ENCODE measurements at places on chromosomes 16 and 17. TPM values are rescaled to one million over a fixed set of nuclear protein-coding genes. Genes with fewer than 3 reads are reported as not detected.

DNA sequence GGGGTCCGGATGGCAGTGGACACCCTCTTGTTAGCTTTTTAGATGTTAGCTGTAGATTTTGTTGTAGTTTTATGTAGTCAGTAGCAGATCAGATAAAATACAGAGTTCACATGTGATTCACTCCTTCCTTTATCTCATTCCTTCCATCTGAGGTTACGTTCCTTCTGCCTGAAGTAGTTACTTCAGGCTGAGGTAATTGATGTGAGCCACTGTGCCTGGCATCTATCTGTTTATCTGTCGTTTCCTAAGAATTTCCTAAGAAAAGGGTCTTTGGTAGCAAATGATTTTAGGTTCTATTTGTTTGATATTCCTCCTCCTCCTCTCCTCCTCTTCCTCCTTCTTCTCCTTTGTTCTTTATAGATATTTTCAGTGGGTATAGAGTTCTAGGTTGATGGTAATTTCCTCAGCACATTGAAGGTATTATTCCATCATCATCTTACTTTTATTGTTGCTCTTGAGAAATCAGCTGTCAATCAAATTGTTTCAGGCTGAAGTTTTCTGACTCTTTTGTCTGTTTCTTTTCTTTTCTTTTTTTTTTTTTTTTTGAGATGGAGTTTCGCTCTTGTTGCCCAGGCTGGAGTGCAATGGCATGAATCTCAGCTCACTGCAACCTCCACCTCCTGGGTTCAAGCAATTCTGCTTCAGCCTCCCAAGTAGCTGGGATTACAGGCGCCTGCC lies 29.6 kb upstream of the FBXO47 start:
- H3K36me3 ChIP-seq, result peaks cover 10% of the 10 kb centered on the region
- H3K27me3 ChIP-seq, result no peaks in the 10 kb centered on the region
- H3K4me3 ChIP-seq, result no peak overlapping the region
- DNase-seq, result no peak
- no peak overlapping the region for H3K27ac ChIP-seq
- peaks cover 21% of the 10 kb centered on the region for H3K4me1 ChIP-seq

GRCh38 chr17:73072219-73072962 lies 20.1 kb downstream of the SLC39A11 start:
- no peak overlapping the region for H3K4me3 ChIP-seq
- peaks cover 7% of the 10 kb centered on the region for H3K36me3 ChIP-seq
- no peak for DNase-seq
- H3K27me3 ChIP-seq, result no peaks in the 10 kb centered on the region
- H3K4me1 ChIP-seq, result peaks cover 8% of the 10 kb centered on the region
- no peak overlapping the region for H3K27ac ChIP-seq

GRCh38 chr16:58271589-58271988 lies 23.2 kb downstream of the PRSS54 start:
- no peaks in the 10 kb centered on the region for H3K4me1 ChIP-seq
- no peak overlapping the region for H3K4me3 ChIP-seq
- H3K27ac ChIP-seq, result no peak overlapping the region

DNA sequence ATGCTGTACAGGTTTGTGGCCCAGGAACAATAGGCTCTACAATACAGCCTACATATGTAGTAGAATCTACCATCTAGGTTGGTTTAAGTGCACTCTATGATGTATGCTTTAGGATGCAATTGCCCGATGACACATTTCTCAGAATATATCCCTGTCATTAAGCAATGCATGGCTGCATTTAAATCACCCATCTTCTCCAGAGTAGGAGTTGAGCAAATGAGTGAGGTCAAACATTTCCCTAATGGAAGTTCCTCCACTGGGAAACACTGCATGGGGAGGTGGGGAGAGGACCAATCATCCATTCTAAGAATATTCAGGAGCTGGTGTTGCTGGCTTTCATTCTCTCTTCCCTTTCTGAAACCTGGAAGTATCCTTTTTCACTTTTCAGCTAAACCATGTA lies 2.0 kb upstream of the PCTP start:
- peaks cover 7% of the 10 kb centered on the region for H3K36me3 ChIP-seq
- H3K4me3 ChIP-seq, result no peak overlapping the region
- no peaks in the 10 kb centered on the region for H3K27me3 ChIP-seq
- H3K4me1 ChIP-seq, result peaks cover 28% of the 10 kb centered on the region

Gene CIITA
- total RNA-seq, result 9.4 TPM

Gene SKAP1
- total RNA-seq, result 0.27 TPM

GRCh38 chr16:21222495-21223337 lies 10.8 kb upstream of the ANKS4B start:
- H3K4me3 ChIP-seq, result no peak overlapping the region
- H3K4me1 ChIP-seq, result no peaks in the 10 kb centered on the region
- no peaks in the 10 kb centered on the region for H3K36me3 ChIP-seq

Gene GPRC5B
- 82.3 TPM for total RNA-seq

GRCh38 chr17:80751070-80751945 lies 206.7 kb downstream of the RPTOR start:
- no peak overlapping the region for H3K27ac ChIP-seq
- no peaks in the 10 kb centered on the region for H3K27me3 ChIP-seq
- peaks cover 21% of the 10 kb centered on the region for H3K36me3 ChIP-seq

Gene TEKT5
- total RNA-seq, result not detected

Gene RAP1GAP2
- 63.8 TPM for total RNA-seq

Gene GDPD3
- total RNA-seq, result 2.3 TPM

DNA sequence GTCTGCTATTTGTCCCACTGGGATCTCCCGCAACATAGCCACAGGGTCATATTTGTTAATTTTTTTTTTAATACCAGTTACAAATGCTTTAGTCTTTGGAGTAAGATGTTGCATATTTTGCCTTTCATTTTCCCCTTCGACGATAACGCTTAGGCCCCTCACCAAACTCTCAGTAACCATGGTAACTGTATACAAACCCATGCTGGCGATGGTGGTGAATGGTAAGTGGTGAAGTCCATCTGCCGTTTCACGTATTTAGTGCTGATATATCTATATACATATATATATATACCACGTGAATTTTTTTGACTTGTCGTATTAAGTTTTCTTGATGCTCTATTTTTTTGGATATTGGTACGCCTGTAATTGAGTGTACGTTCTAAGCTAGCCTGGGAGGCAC lies 263.7 kb downstream of the RBFOX1 start:
- H3K36me3 ChIP-seq, result no peaks in the 10 kb centered on the region
- no peaks in the 10 kb centered on the region for H3K27me3 ChIP-seq

- H3K27me3 ChIP-seq, result no peaks in the 10 kb centered on the region
- no peaks in the 10 kb centered on the region for H3K36me3 ChIP-seq
- H3K4me1 ChIP-seq, result no peaks in the 10 kb centered on the region
These were observed 96.8 kb upstream of the CA10 start for GRCh38 chr17:52255347-52255746.

Gene IST1
- total RNA-seq, result 109 TPM

- H3K27ac ChIP-seq, result no peak overlapping the region
- H3K27me3 ChIP-seq, result peaks cover 85% of the 10 kb centered on the region
- DNase-seq, result peak; percentile 71
- peak overlapping the region; percentile 43 for H3K4me3 ChIP-seq
- H3K4me1 ChIP-seq, result peaks cover 17% of the 10 kb centered on the region
These were observed 11.2 kb downstream of the ENPP7 start for GRCh38 chr17:79741751-79742588.

GRCh38 chr17:44493339-44493738 lies 9.9 kb downstream of the GPATCH8 start:
- no peak overlapping the region for H3K27ac ChIP-seq
- no peak overlapping the region for H3K4me3 ChIP-seq
- no peak for DNase-seq
- no peaks in the 10 kb centered on the region for H3K36me3 ChIP-seq
- H3K4me1 ChIP-seq, result peaks cover 35% of the 10 kb centered on the region
- no peaks in the 10 kb centered on the region for H3K27me3 ChIP-seq

- H3K27ac ChIP-seq, result no peak overlapping the region
- H3K27me3 ChIP-seq, result no peaks in the 10 kb centered on the region
- no peak overlapping the region for H3K4me3 ChIP-seq
- no peaks in the 10 kb centered on the region for H3K4me1 ChIP-seq
- peaks cover 11% of the 10 kb centered on the region for H3K36me3 ChIP-seq
These were observed 271.4 kb downstream of the IRX3 start for GRCh38 chr16:54015147-54015546.

DNA sequence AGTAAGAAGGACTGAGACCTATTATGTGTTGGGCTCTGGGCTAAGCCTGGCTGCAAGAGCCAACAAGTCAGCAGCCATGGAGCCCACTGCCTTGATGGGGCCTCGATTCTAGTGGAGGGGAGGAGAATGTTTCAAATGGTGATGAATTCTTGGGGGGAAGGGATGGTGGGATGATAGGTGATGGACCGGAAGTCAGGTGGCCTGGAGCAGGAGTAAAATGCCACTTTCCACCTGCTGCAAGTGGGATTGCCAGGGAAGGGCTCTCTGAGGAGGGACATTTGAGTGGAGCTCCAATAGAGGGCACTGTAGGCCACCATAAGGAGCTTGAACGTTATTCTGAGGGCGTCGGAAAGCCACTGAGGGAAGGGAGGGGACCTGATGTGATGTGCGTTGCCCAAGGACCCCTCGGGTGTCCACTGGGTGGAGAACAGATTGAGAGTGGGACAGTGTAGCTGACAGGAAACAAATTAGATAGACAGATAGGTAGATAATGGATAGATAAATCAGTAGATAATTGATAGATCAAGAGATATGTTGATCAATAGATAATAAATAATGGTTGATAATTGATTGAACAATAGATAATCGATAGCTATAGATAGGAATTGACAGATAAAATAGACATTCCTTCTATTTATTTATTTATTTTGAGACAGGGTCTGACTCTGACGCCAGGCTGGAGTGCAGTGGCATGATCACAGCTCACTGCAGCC lies 18.2 kb upstream of the NXPH3 start:
- no peaks in the 10 kb centered on the region for H3K36me3 ChIP-seq
- DNase-seq, result no peak
- H3K4me1 ChIP-seq, result peaks cover 9% of the 10 kb centered on the region
- no peak overlapping the region for H3K27ac ChIP-seq

Gene PLSCR3
- total RNA-seq, result 20.1 TPM

GRCh38 chr16:86048221-86048620 lies 149.3 kb downstream of the IRF8 start:
- DNase-seq, result no peak
- H3K4me1 ChIP-seq, result no peaks in the 10 kb centered on the region
- H3K4me3 ChIP-seq, result no peak overlapping the region
- peaks cover 95% of the 10 kb centered on the region for H3K27me3 ChIP-seq
- no peaks in the 10 kb centered on the region for H3K36me3 ChIP-seq

GRCh38 chr17:811051-811784 lies 29.1 kb downstream of the MRM3 start:
- no peak overlapping the region for H3K27ac ChIP-seq
- H3K4me1 ChIP-seq, result no peaks in the 10 kb centered on the region
- H3K4me3 ChIP-seq, result no peak overlapping the region
- H3K36me3 ChIP-seq, result peaks cover 25% of the 10 kb centered on the region
- DNase-seq, result no peak

GRCh38 chr16:78791926-78792325 lies 692.5 kb downstream of the WWOX start:
- H3K27ac ChIP-seq, result no peak overlapping the region
- no peak overlapping the region for H3K4me3 ChIP-seq
- DNase-seq, result no peak
- H3K4me1 ChIP-seq, result no peaks in the 10 kb centered on the region

GRCh38 chr17:60496041-60496440 lies 30.0 kb downstream of the APPBP2 start:
- no peak for DNase-seq
- H3K4me1 ChIP-seq, result no peaks in the 10 kb centered on the region
- no peak overlapping the region for H3K4me3 ChIP-seq
- H3K27me3 ChIP-seq, result no peaks in the 10 kb centered on the region

DNA sequence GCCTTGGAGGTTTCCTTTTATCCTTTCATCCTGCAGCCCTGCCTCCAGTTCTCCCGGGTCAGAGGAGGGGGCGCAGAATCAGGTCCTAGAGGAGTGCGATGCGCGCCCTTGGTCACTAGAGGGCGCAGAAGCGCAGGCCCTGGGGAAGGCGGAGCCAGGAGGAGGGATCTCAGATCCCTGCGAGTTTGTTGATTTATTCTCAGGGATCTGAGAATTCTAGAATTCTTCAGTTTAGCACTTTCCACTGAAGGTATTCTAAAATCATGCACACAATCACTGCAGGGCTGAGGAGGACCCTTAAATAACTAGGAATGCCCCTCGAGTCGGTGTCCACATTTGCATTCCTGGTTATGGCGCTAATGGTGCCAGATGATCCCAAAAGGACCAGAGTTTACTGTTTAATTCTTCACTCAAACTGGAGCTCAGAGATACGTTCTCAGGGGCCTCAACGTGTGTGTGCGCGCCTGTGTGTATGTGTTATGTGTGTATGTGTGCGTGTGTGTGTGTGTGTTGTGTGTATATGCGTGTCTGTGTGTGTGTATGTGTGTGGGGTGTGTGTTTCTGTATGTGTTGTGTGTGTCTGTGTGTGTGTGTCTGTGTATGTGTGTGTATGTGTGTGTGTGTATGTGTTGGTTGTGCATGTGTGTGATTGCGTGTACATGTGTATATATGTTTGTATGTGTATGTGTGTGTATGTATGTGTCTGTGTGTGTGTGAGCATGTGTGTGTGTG lies 6.9 kb upstream of the ELAC2 start:
- peak; percentile 50 for DNase-seq
- H3K4me3 ChIP-seq, result peak overlapping the region; percentile 53
- H3K36me3 ChIP-seq, result no peaks in the 10 kb centered on the region
- no peak overlapping the region for H3K27ac ChIP-seq
- peaks cover 7% of the 10 kb centered on the region for H3K4me1 ChIP-seq
- peaks cover 15% of the 10 kb centered on the region for H3K27me3 ChIP-seq

Gene CCL1
- total RNA-seq, result not detected

- no peaks in the 10 kb centered on the region for H3K4me1 ChIP-seq
- no peak overlapping the region for H3K4me3 ChIP-seq
- no peaks in the 10 kb centered on the region for H3K36me3 ChIP-seq
- no peaks in the 10 kb centered on the region for H3K27me3 ChIP-seq
- no peak for DNase-seq
- H3K27ac ChIP-seq, result no peak overlapping the region
These were observed 1416.8 kb upstream of the GOT2 start for GRCh38 chr16:60150907-60151306.

DNA sequence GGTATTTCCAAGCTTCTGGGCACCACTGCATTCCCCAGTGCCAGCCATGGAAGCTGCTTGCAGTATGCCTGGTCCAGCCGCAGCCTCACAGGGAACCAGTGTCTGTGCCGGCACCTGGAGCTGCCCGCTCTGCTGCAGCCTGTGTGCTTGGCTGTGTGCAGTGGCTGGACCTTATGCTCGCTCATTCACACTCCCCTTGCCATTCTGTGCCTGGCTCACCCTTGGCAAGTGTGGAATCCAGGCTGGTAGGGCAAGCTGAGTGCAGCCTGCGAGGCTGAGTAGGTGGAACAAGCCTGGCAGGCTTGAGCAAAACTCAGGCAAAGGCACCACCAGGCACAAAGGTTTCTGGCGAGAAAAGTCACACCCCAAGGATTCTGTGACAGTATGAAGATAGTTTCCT lies 144.0 kb downstream of the MYO1D start:
- H3K4me3 ChIP-seq, result no peak overlapping the region
- H3K36me3 ChIP-seq, result peaks cover 10% of the 10 kb centered on the region
- no peak overlapping the region for H3K27ac ChIP-seq
- no peaks in the 10 kb centered on the region for H3K27me3 ChIP-seq
- DNase-seq, result no peak

Gene P2RX5
- 18.3 TPM for total RNA-seq

Gene MT1A
- 1.2 TPM for total RNA-seq

Gene DDX28
- 8.9 TPM for total RNA-seq

GRCh38 chr16:88468275-88469129 lies 15.4 kb downstream of the ZFPM1 start:
- no peaks in the 10 kb centered on the region for H3K36me3 ChIP-seq
- peaks cover 7% of the 10 kb centered on the region for H3K4me1 ChIP-seq
- no peak for DNase-seq

Gene EPX
- not detected for total RNA-seq

- no peak overlapping the region for H3K4me3 ChIP-seq
- no peaks in the 10 kb centered on the region for H3K27me3 ChIP-seq
- no peak for DNase-seq
- peaks cover 96% of the 10 kb centered on the region for H3K36me3 ChIP-seq
- peaks cover 8% of the 10 kb centered on the region for H3K4me1 ChIP-seq
These were observed 37.9 kb downstream of the AMFR start for GRCh38 chr16:56387396-56387795.

Gene KCNJ12
- 12.3 TPM for total RNA-seq

Data from left ventricle myocardium inferior (tissue), 1 donor.